ENCODE measurements at places on chromosomes 1 and 21. TPM values are rescaled to one million over a fixed set of nuclear protein-coding genes. Genes with fewer than 3 reads are reported as not detected.

The ICOSLG gene
- 15.4 TPM for polyA plus RNA-seq

GRCh38 chr1:178046591-178047270 is 47.2 kb upstream of the RASAL2 start:
- no peak for DNase-seq

The DCST2 gene
- polyA plus RNA-seq = 1.8 TPM

DNA sequence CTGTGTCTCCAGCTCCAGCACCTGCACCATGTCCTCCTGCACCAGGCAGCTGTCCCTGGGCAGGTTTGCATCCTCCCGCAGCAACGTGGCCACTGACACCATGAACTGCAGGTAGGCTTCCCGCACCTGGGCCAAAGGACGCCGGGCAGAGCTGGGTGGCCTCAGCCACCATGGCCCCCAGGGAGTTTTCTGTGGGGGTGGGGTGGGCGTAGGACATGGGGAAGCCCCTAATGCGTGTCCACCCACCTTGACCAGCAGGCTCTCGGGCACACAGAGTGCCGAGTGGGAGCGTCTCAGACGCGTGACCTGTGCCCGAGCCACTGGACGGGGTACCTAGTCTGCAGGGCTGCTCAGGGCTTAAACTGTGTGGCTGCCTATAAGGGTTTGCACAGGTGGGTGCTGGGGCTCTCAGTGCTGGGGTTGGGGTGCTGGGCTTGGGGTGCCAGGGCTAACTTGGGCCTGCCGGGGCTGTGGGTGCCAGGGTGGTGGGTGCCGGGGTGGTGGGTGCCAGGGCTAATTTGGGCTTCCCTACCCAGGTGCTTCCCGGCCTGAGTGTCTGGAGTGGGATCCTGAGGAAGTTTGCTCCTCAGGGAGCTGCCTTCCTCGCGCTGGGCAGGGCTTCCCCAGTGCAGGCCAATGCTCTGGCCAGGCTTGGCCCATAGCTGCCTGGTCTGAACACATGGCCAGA is 17.7 kb downstream of the PRXL2B start:
- no peak for DNase-seq

GRCh38 chr1:7683521-7683920 is 87.6 kb upstream of the VAMP3 start:
- DNase-seq = no peak

GRCh38 chr1:47772960-47773682 is 224.1 kb downstream of the TRABD2B start:
- DNase-seq = no peak

GRCh38 chr1:9670085-9670484 is 18.6 kb downstream of the PIK3CD start:
- DNase-seq = no peak

DNA sequence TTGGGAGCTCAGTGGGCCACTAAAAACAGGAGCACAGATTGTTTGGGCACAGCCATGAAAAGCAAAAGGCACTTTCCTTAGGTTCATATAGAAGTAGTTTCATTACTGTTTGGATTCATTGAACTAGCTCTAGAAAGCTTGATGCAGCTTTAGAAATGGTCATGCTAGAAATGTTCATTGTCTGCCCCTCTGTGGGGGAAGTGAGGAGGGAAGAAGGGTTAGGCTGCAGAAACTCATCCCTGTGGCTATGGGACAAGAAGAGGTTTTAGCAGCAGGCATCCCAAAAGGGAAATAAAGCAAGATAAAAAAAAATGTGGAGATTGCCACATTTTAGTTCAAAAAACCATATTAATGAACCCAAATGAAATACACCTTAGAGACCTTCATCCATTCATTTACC is 359.6 kb upstream of the PTBP2 start:
- no peak for DNase-seq

The PPIAL4G gene
- 0.08 TPM for polyA plus RNA-seq

DNA sequence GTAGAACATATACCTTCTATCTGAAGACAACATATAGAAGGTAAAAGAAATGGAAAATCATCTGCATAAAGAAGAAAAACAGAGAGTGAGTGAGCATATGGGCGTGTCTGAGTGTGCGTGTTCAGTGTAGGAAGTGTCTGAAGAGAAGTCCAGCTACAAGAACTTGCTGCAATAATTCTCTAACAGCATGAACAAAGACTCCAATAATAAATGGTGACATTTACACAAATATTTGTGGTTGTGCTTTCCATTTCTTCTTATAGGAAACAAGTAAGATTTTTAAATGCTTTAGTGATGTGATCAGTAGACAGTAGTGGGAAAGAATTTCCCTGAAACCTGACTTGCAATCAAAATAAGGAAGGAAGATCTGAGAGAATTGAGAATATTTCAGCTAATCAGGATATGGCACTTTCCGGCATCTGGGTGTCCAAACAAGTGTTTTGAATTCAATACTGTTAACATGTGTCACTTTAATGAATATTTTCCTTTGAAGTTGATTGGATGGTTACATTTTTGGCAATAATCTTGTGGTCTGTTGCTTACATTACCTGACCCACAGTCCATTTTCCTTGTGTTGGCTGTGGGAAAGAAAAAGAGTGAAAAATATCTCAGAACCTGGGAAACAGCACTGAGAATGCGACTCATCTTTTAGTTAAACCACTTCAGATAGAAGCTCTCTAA is 154.0 kb downstream of the TGFB2 start:
- no peak for DNase-seq

DNA sequence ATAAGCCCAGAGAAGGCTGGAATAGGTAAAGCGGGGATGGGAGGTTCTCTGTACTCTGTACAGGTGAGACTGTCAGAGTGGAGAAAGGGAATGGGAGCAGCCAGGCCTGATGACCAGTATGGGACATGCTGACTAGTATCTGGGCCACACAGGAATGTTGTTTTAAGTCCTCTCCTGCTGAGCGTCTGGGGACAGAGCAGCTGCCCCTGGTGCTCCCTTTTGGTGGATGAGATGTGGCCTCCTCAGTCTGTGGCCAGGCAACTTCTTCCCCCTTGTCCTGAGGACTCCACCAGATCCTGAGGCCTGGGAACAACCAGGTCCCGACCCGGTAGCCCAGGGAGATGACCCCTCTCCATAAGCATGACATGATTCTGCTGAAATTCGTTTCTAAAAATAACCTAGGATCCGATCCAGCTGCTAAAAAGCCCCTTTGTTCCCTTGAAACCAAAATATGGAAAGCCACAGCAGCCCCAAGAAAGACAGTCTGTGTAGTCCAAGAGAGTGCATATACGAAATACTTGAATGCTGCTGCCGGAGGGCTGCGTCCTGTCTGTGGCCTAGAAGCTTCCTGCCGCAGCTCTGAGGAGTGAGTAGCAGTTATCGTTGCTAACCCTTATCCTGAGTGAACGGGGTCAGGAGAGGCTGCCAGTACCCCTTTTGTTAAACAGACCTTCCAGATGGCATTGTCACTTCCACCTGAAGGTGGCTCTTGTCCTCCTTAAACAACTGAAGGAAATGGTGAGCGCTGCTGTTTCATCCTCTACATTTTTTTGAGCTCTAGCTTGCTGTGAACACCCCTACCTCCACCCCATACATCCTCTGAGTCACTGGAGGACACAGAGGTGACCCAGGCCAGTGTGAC is 47.1 kb downstream of the ATP2B4 start:
- DNase-seq = no peak

DNA sequence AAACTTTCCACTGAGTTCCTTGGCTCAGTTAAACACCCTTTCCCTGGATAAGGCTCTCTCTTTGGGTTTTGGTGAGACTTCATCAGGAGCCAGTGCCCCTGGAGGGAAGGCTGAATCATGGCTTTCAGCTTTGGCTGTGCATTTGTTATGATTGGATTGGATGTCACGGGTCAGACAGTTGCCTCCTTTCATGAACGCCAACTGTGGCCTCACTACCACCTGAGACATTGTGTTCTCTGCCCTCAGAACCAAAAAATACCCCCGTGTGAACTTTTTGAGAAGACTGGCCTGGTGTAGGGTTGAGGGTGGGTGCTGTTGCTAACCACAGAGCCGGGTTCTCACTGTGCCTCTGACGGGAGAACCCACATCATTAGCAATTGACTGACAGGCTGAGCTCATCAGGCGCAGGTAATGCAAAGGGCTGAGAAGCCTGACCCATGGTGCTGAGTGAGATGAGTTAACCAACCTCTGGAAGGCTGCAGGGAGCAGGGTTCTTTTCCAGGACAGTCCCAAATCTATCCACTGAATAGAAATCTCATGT is 65.6 kb downstream of the HHAT start:
- DNase-seq = no peak

DNA sequence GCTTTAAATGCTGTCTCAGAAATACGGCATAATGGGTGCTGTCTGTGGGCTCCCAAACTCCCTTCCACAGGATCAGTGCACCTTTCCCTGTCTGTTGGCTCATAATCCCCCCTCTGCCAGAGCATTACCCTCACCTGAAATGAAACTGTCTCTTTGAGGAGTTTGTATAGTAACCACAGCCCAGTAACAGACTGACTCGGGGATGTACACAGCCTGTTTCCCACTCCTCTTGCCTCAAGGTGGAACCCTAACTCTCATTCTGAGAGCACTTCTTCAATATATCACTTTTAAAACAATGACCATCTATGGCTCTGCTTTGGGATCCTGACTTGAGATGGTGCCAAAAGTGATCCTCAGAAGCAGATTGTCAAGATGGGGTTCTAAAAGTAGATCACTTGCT is 332.5 kb downstream of the AMY1C start:
- no peak for DNase-seq

- DNase-seq = no peak
Observed at GRCh38 chr1:59015708-59016107, 231.9 kb upstream of the JUN start.

The SPRR5 gene
- not detected for polyA plus RNA-seq

DNA sequence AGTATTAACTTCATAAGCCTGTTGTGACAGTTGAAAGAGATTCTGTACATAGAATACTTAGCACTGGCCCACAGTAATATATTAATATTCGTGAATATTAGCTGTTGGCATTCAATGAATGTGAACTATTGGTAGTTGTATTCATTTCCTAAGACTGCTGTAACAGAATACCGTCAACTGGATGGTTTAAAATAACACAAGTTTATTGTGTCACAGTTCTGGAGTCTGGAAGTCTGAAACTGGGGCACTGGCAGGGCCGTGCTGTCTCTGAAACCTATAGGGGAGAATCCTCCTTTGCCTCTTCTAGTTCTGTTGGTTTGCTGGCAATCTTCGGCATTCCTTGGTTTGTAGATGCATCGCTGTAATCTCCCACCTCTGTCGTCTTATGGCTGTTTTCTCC is 47.5 kb downstream of the OLFML3 start:
- DNase-seq = no peak

DNA sequence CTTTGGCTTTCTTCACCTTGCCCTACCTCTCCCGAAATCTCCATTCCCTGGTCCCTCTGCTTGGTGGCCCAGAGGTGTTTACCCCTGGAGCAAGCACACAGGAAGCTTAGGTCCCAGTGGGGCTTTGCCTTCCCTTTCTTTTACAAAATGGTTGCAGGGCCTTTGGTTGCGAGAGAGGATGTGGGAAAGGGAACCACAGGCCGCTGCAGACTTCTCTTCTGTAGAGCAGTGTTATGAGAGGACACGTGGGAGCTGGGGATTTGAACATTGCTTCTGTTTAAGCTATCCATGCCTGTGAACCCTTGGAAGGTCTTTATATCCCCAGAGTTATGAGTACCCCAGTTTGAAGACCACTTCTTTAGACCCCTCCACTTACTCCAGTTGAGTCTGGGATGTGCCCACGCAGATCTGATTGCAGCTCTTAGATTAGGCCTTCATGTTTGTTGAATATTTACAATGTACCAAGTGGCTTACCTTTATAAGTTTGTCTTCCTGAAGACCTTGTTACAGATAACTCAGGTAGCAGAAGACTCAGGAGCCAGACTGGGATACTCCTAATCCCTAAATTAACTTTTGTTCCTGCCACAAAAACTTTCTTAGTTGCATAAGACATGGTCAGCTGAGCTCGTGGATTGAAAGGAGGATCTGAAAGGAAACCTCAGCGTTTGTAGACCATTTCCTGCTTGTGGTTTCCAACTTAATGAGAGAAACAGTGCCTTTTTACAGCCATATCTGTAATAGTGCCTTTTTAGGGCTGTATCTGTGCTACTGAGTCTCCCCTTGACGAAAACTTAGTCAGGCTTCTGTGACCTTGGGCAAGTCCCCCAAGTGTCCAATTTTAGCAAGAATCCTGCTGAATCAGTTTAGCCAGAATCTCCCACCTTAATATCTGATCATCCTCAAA is 21.9 kb upstream of the IVNS1ABP start:
- no peak for DNase-seq

GRCh38 chr1:175129997-175130648 is 62.5 kb downstream of the KIAA0040 start:
- DNase-seq = no peak

The EFHD2 gene
- 17.3 TPM for polyA plus RNA-seq

DNA sequence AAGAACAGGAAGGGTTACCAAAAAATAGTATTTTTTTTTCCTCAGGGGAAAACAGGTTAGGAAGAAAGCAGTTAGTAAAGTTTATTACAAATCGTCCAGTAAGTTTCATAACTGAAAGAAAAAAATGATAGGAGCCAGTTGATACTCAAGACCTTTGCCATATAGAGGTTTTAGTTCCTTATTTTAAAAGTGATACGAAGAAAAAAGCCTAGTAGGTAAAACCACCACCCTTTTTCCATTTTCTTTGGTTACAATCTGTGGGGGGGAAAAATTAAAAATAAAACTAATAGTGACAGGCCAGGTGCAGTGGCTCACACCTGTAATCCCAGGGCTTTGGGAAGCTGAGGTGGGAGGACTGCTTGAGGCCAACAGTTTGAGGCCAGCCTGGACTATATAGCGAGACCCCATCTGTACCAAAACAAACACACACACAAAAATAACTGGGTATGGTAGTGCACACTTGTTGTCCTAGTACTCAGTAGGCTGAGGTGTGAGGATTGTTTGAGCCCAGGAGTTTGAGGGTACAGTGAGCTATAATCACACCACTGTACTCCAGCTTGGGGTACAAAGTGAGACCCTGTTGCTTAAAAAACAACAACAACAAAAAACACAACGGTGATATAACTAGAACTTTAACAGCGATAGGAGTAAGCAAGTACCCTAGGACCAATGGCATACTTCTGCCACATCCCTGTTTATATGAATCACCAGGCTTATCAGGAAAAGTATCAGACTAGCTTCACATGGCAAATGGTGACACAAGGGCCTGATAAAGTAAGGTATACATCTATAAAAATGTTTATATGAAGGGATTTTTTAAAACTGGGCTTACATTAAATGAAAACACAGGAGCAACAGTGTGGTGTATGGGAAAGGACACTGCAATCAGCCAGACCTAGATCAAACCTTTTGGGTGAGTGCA is 5.4 kb downstream of the TMEM59 start:
- DNase-seq = no peak

The PKP1 gene
- polyA plus RNA-seq = 0.13 TPM

- DNase-seq = no peak
Observed at GRCh38 chr1:29470087-29470787, 233.9 kb downstream of the PTPRU start.

The SPRR1A gene
- not detected for polyA plus RNA-seq

- DNase-seq = no peak
Observed at GRCh38 chr1:82813386-82813785, 1012.7 kb downstream of the ADGRL2 start.

DNA sequence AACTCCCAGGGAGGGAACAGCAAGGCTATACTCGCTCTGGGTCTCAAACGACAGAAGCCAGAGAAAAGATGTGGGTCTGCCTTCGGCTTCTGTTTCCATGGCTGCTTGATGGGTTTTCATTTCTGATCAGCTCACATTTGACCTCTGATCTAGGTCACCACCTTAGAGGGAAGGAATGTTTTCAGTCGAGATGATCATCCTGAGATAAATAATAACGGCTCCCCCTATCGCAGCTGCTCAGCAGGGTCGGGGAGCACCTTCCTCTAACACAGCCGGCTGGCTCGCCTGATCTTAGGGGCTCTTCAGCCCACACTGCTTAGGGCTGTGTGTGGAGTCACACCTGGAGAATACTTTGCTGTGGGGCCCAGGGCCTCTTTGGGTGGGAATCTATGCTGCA is 53.1 kb upstream of the ZNF648 start:
- no peak for DNase-seq

GRCh38 chr21:36663033-36663855 is 35.7 kb upstream of the SIM2 start:
- no peak for DNase-seq
